ENCODE measurements at places on chromosomes 7 and 10.

DNA sequence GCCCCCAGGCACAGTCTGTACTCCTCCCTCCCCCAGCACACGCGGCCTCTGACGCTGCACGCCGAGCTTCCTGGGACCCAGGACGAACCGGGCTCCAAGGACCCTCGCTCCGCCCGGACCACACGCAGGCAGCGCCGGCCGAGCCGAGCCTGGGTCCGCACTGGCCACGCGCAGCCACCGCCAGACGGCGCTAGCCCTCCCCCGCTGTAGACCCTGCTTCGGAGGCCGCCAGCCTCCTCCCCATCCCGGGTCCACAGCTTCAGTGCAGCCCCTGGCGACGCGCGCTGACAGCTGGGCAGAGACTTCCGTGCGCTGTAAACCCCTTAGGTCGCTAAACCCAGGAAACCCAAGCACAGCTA lies 936 bp upstream of the TCERG1L start:
- no peak for DNase-seq

- no peak for DNase-seq
Measured at GRCh38 chr7:87347664-87348063, 2.2 kb downstream of the CROT start.

GRCh38 chr10:131087464-131088215 lies 223.9 kb downstream of the TCERG1L start:
- DNase-seq, result no peak

DNA sequence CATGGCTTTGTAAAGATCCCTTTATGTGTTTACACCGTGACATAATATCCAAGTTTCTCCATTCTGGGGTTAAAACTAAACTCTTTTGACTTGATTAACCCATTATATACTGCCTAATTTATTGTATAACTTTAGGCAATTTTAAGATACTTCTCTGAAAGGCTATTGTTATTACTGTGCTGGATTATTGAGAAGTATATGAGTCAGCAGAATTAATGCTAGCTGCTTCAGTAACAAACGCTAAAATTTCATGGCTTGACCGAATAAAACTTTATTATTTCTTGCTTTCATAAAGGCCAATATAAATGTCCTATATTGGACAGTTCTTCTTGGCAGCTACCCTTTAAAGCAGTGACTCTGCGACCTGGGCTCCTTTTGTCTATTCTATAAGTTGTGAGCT lies 853.9 kb downstream of the SORCS3 start:
- no peak for DNase-seq

GRCh38 chr10:101612872-101613271 lies 24.8 kb downstream of the DPCD start:
- no peak for DNase-seq

- DNase-seq, result no peak
Measured at GRCh38 chr7:128791972-128792327, 182 bp downstream of the CCDC136 start.

GRCh38 chr10:126104767-126105166 lies 208.4 kb downstream of the FANK1 start:
- DNase-seq, result no peak

GRCh38 chr7:72710983-72711382 lies 117.0 kb downstream of the TYW1B start:
- no peak for DNase-seq

- DNase-seq, result no peak
Measured at GRCh38 chr7:108030516-108030915, 27.6 kb upstream of the LAMB1 start.

DNA sequence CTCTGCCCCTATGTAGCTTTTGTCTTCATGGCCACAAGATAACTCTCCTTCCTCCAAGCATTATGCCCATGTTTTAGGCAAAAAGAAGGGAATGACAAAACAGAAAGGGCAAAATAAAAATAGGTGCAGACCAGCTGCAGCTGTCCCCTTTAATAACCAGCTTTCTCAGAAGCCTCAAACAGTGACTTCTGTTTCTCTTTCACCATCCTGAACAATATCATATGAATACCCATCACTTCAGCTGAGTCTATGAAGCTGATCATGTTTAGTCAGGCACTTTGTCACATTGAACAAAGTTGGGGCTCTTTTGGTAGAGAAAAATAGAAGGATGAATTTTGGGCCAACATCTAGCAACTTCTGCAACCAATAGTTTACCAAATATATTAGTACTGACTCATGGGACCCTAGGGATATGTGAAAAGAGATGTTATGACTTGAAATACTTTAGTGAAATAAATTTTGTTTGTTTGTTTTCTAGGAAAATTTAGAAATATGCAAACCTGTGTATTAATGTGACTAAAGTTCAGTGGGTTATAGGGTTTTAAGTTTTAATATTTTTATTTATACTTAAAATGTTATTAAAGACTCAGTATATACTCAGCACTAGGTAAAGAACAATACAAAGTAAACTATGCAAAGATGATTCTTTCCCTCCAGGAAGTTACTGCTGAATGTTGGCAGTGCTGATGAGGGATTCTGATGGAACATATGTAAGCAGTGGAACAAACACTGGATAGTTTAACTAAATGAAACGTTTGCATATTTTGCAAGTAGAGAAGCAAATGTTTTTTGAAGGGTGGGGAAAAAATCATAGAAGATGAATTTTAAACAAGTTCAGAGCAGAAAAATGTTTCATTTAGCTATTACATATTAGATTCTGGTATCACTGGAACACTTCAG lies 133.7 kb downstream of the FOXP2 start:
- DNase-seq, result no peak

Data from stimulated activated CD8-positive, alpha-beta memory T cell treated with anti-CD3 and anti-CD28 coated beads, Interleukin-4, amount 100 ng/mL, for 4 hours (primary cell).